ENCODE measurements at places on chromosomes 16 and 17.

GRCh38 chr16:12228602-12229499 is 252.3 kb downstream of the SNX29 start:
- DNase-seq: peak; percentile 52

DNA sequence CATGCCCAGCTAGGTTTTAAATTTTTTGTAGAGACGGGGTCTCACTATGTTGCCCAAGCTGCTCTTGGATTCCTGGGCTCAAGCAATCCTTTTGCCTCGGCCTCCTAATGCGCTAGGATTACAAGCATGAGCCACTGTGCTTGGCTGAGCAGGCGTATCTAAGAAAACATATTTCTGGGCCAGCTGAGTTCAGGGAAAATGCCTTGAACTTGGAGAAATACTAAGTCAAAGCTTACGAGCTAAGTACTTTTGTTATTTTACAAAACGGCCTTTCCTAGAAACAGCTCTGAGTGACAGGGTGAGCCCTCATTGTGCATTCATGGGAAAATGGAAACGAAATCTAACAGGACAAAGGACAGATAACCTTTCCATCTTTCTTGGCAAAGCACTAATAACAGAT is 24.7 kb downstream of the DNAI2 start:
- DNase-seq: no peak

DNA sequence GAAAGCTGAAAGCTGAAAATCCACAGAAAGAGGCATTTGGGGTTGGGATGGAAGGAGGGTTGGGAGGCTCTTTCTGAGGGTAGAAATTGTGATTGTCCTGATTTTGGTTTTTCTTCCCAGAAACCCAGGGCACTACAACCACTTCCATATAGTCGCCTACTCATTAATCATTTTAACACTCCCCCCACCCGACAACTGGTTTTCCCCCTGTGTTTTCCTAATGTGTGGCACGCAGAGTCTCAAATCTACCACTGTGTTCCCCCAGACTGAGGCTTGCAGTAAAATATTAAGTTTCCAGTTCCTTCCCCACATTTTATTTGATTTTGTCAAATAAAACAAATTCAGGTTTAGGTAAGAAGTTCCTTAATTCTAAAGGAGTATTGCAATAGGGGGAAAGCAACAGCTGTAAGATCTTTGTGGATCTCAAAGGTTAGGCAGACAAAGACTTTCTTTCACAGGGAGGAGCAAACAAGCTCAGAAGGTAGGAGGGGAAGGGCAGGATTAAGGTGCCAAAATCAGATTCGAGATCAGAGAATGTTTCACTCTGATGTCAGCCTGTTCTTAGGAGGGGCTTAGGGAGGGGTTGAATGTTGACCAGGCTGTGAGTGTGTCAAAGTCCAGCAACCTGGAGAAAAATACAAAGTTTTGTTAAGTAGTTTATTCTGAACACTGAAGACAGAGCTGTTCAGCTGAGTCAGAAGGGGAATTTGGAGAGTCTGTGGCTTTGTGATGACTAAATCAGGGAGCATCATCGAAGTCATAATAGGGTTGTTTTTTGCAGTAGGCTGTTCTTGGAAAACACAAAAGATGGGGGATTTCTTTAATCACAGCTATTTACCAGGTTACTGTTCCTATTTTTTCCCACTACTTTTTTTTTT is 3.6 kb downstream of the ZNF267 start:
- peak; percentile 90 for DNase-seq

GRCh38 chr17:26731005-26731921 is 562.7 kb upstream of the WSB1 start:
- no peak for DNase-seq

DNA sequence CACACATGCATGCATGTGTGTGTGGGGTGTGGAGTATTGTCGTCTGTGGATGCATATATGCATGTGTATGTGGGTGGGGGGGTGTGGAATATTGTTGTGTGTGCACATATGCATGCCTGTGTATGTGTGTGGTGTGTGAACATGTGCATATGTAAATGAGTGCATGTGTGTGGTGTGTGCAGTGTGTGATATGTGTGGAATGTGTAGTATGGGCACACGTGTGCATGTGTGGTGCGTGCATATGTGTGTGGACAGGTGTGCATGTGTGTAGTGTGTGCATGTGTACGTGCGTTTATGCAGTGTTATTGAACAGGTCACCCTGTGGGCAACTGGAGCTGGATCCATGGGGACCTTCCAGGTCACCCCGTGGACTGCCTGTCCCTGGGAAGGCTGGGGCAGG is 18.7 kb downstream of the RBFOX3 start:
- DNase-seq: no peak

DNA sequence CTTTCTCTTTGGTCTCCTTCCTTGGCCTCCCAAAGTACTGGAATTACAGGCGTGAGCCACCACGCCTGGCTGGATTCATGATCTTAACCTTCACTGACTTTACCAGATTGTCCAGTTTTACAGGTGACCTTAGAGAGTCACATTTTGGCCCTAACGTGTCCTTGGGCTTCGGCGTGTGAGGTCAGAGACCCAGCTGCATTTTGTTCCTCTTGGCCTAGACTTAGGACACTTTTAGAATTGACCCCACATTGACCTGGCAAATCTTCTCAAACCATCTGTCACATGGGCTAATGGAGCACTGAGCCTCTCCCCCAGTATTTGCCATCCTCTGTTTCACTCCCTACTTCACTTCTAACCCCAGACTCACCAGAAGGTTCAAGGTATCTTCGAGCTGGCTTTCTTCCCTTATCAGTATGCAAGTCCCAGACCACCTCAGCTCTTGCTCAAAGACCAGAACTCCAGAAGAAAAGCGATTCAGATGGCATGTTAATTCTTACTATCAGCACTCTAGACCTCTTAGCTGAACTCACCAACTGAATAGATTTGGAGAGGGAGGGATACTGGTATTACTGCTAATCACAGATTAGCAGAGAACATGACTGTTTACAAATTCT is 1.7 kb upstream of the CYTH1 start:
- no peak for DNase-seq
